ENCODE measurements at places on chromosomes 4 and X.

DNA sequence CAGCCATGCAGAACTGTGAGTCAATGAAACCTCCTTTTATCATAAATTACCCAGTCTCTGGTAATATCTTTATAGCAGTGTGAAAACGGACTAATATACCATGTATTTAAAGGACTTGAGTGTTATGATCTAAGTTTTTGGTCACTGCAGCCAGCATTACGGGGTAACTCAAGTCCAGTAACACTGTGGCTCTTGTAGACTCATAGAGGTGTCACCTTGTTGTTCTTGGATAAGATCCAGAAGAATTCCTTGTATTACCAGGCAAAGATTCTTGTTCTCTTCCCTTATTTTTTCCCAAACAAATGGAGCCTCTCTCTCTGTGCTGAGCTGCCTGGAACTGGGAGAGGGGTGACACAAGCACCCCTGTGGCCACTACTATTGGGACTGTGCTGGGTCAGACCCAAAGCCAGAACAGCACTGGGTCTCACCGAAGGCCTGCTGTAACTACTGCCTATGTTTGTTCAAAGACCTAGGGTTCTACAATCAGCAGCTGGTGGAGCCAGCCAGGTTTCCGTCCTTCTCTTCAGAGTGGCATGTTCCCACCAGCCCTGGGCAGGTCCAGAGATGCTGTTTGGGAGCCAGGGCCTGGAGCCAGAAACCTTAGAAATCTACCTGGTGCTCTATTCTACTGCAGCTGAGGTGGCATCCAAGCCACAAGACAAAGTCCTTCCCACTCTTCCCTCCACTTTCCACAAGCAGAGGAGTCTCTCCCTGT lies 43.7 kb upstream of the MED14 start:
- DNase-seq = no peak

DNA sequence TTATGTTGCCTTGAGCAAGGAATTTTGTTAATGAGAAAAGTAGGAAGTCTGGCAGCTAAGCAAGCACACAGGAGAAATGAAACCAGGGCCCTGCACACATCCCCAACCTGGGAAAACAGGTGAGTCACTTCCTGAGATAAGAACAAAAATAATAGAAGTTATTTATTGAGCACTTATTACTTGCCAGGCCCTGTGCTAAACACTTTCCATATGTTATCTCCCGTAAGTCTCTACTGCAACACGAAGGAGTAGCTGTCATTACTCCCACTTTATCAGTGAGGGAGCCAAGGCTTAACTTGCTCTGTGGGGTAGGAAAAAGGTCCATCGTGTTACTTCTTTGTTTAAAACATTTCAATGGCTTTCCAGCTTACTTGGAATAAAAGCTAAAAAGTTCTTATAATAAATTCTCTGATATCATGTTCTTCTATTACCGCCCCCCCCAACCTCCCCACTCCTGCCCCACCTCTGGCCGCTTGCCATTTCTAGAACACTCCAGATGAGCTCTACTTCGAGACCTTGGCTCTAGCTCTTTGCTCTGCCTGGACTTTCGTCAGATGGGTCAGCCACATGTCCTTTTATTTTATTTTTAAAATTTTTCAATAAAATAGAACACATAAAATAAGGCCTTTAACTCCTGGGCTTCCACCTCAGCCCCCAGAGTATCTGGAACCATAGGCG lies 36.3 kb upstream of the PLAC8 start:
- no peak for DNase-seq

- no peak for DNase-seq
Observed at GRCh38 chrX:142089193-142089592, 115.9 kb downstream of the MAGEC2 start.

- no peak for DNase-seq
Observed at GRCh38 chr4:124053872-124054538, 657.4 kb downstream of the SPRY1 start.

DNA sequence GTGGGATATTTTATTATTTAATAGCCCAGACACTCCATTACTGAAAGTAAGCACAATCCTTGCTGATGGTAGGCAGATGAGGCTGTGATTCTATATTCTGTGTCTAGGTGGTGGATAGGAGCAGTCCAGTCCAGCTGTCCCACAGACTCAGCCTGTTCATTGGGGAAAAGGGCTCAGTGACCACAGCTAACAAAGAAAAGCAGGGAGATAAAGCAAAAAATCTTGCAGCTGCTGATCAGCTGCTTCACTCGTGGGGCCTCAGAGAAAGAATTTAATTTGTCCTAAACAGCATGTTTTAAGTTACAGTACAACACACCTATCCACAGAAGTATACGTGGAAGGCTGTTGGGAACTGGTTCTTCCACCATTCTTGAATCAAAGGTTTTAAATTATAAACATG lies 40.7 kb upstream of the ANK2 start:
- peak; percentile 8 for DNase-seq

- DNase-seq = peak; percentile 74
Observed at GRCh38 chr4:14877246-14878225, 124.7 kb upstream of the CPEB2 start.

DNA sequence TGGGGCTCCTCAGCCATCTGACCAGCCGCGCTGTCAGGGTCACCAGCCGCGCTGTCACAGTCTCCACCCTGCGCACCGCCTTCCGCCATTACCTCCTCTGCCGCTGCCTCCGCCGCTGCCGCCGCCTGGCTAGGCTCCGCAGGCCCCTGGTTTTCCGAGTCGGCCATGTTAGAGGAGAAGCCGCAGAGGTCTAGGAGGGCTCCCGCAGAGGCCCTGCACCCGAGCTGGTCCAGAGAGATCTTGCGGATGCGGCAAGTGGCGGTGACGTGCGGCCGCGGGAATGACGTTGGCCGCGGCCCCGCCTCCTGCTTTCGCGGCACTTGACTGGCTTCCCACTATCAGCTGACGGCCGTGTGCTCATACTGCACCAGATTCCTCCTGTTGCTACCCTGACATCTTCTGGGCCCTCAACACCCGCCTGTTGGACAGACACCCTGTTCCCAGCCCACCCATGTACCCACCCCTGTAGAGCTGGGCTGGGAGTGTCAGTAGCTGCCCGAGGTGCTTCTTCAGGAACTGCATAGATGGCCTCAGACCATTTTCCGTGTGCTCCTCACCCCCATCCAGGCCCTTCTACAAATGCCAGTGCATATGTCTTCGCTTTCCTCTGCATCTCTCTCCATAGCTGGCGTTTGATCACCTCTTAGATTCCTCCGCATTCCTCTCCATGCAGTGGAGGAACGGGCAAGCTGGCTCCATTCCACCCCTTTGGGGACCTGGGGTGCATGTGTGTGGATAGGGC lies at the start of gene NAP1L5:
NAP1L5 (minus strand) TSS at position 242 of the 742 bp plus-strand sequence; CDS start at position 167, 75 bp downstream.
- DNase-seq = peak; percentile 78

- DNase-seq = no peak
Observed at GRCh38 chr4:156137679-156138473, 184.2 kb upstream of the CTSO start.

GRCh38 chr4:8853249-8853648 lies 18.4 kb downstream of the HMX1 start:
- DNase-seq = no peak

GRCh38 chr4:48899432-48899749 lies 7.2 kb downstream of the OCIAD2 start:
- no peak for DNase-seq

- DNase-seq = no peak
Observed at GRCh38 chr4:65083076-65083475, 587.2 kb downstream of the EPHA5 start.

GRCh38 chr4:83151651-83152050 lies 37.1 kb upstream of the PLAC8 start:
- DNase-seq = no peak

- DNase-seq = no peak
Observed at GRCh38 chr4:181796502-181796901, 446.7 kb upstream of the TENM3 start.

DNA sequence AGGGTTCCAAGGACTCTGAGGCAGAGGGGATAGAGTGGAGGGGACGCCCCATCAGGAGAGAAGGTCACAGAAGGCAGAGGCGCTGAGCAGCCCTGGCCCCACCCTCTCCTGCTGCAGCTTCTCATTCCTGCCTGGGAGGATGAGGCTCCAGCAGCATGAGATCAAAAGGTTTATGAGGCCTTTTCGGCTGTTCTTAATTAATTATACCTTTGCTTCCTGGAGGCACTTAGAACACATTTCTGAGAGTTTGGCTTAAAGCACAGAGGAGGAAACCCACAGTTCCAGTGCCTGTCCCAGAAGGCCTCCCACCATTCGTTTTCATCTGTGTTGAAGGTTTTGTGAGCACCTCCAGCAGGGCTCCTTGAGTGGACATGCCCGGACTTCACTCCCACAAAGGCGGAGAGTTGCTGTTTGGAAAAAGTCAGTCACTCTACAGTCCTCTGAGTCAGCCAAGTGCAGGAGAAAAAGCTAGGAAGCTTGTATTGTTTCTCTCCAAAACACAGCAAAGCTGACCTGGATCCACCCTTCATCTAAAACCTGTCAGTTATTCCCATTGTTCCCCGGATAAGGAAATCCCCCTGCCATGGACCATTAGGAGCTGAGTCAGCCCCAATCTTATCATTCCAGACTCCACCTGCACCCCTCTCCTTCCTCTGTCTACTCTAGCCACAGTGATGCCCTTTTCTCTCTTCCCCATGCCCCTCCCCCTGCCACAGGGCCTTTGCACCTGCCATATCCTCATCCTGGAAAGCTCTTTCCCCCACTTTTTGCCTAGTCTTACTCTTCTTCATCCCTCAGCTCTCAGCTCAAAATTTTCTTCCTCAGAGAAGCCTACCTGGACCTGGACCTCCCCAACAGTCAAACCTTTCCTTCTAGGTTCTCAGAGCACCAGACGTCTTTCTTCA lies 276.8 kb downstream of the FBXW7 start:
- DNase-seq = no peak

- DNase-seq = no peak
Observed at GRCh38 chrX:116243039-116243438, 72.5 kb downstream of the AGTR2 start.

- no peak for DNase-seq
Observed at GRCh38 chr4:111502626-111503025, 642.6 kb upstream of the FAM241A start.

- no peak for DNase-seq
Observed at GRCh38 chr4:20724915-20725314, 24.7 kb downstream of the PACRGL start.

DNA sequence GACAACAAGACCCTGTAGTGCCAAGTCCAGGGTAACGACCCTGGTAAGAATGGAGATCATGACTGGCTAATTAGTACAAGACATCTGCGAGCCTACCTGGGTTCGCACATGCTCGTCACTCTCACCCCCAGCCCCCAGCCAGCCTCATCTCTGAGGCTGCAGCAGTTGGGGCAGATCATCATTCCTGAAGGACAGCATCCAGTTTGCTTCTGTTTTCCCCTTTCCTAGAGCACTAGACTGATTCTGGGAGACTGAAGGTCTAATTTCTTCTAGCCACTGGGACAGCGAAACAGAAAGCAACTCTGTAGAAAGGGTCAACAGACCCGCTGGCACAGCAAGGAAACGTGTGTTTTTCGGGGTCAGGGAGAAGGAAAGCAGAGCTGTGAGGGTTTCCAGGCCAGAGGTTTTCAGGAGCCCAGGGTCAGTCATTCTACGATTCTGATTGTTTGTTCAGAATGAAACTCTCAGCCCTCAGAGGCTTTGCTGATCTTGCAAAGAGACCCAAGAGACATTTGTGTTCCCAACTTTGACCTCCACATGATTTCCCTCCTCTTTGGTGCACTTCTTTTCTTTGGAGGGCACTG lies 343.1 kb upstream of the NOCT start:
- no peak for DNase-seq

DNA sequence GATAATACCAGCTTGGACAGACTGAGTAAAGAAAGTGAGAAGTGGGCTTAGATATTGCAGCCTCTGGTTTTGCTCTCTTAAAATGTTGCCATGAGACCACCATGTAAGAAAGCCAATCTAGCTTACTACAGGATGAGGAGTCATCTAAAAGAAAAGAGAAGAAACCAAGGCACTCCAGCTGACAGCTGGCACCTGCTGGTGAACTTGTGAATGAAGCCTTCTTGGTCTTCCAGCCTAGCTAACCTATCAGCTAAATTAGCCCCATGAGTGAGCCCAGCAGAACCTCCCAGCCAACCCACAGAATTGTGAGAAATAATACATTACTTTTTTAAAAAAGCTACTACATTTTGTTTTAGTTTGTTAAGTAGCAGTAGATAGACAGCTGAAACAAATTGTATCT lies 154.5 kb upstream of the QRFPR start:
- no peak for DNase-seq

DNA sequence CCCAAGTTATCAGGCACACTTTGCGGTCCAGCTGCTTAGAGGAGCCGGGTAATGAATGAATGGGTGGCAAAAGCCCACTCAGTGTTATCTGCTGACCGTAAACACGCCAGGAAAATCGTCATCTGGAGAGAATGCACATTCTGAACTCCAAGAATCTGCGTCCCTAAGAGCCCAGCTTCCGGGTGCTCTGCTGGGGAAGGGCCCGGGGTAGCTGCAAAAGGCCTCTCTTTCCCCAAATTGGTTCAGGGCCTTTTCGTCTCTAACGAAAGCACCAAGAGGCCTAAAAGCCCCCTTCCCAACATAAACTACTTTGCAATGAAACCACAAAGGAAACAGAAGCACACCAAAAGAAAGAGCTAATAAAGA lies 1.6 kb upstream of the SFRP2 start:
- no peak for DNase-seq

Data from SK-N-DZ (cell line).